Lung (tissue), 17 donors: ENCODE measurements at places on chromosomes 1 and 21. TPM values are rescaled to one million over a fixed set of nuclear protein-coding genes. Genes with fewer than 3 reads are reported as not detected.

DNA sequence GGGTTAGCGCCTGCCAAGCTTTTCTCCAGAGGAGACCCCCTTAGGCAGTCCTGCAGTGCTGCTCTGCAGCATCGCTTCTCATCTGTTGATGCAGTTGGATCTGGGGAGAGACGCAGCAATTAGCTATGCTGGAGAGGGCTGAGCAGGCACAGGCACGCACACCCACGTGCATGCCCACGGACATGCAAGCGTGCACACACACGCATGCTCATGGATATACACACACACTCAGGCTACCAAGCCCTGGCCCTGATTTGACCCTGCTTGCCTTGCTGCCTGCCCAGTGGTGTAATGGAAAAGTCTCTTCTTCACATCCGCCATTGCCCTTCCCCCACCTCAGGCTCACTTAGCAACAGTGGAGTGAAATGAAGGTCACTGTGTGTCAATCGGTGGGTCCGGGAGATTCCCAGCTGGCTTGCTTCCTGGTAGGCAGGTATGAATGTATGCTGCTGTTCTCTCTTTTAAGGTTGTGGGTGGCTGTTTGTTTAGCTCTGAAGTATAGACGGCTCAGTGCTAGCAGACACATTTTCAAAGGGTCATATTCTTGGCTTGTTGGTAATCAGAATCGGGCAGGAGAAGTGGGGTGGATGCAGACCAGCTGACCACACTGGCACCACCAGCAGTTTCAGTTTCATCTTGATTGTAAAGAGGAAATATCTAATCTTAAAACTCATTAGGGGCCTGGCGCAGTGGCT lies 9.5 kb downstream of the ATP1B1 start:
- DNase-seq = peak; percentile 56
- no peaks in the 10 kb centered on the region for H3K27me3 ChIP-seq
- H3K4me1 ChIP-seq = peaks cover 9% of the 10 kb centered on the region
- H3K36me3 ChIP-seq = no peaks in the 10 kb centered on the region

Gene OLFML2B
- 11.0 TPM for total RNA-seq

DNA sequence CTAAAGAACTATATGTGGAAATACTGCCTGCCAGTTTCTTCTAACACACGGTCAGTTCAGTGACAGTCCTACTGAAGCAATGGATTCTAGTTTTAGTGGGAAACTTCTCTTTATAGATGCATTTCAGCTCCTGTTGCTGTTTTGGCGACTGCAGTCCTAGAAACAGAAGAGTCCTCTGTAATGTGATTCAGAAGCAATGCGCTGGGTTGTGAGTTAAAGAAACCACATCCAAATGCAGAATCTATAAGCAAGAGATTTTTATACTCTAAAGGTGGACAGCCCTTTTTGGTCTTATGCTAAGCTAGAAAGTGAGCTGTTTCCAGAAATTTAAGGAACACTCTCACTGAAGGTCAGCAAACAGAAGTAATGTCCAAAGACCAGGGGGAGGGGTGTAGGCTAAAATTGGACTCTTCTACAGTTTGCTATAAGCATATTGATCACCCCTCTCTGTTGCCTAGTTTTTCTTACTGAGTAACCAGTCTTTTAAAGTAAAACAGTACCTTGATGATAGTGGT lies 30.8 kb downstream of the DUSP10 start:
- H3K27me3 ChIP-seq = no peaks in the 10 kb centered on the region
- no peak overlapping the region for H3K27ac ChIP-seq
- peaks cover 1% of the 10 kb centered on the region for H3K36me3 ChIP-seq
- H3K4me1 ChIP-seq = peaks cover 44% of the 10 kb centered on the region
- DNase-seq = peak; percentile 31

DNA sequence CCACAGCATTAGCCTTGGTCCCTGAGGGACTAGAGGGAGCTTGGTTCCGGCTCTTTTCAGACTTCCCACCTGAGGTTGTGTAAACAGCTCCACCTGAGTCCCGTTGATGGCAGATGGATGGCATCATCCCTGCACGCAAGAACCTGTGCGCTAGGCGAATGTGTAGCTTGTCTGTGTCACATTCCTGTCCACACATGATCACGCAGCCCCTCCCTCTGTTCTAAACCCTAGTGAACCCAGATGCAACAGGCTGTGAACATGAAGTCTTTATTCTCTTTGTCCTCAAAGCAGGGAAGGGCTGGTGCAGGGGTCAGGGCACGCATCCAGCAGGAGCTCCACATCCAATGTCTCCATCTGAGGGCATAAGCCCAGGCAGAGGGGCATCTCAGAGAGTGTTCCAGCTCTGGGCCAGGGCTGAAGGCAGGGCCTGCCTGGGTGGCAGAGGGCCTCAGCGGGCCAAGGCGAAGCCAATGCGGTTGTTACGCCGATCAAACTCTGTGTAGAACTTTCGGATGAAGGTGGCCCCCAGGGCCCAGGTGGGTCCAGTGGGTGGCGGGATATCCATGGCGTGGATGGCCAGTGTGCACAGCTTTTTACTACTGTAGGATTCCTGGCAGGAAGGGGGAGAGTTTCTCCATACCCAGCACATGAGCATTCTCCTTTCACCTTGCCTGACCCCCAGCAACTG lies 2.9 kb upstream of the ETNK2 start:
- no peak overlapping the region for H3K27ac ChIP-seq
- DNase-seq = no peak
- no peaks in the 10 kb centered on the region for H3K27me3 ChIP-seq
- no peaks in the 10 kb centered on the region for H3K4me1 ChIP-seq

Gene CCT3
- 149 TPM for total RNA-seq

DNA sequence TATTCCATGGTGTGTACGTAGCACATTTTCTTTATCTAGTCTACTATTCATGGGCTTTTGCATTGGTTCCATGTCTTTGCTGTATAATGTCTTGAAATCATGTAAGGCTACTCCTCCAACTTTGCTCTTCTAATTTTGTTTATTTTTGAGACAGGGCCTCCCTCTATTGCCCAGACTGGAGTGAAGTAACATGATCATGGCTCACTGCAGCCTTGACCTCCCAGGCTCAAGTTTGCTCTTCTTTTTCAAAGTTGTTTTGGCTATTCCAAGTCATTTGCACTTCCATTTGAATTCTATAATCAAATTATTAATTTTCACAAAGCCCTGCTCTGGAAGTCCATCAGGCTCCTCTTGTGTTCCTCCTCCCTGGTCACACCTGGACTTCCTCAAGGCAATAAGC lies 90.2 kb upstream of the SGIP1 start:
- H3K27ac ChIP-seq = no peak overlapping the region
- H3K4me1 ChIP-seq = peaks cover 3% of the 10 kb centered on the region
- H3K27me3 ChIP-seq = no peaks in the 10 kb centered on the region
- H3K36me3 ChIP-seq = no peaks in the 10 kb centered on the region
- no peak overlapping the region for H3K4me3 ChIP-seq

- H3K27me3 ChIP-seq = no peaks in the 10 kb centered on the region
- peak; percentile 13 for DNase-seq
- H3K4me1 ChIP-seq = no peaks in the 10 kb centered on the region
Observed at GRCh38 chr1:221562542-221563475, 179.1 kb downstream of the DUSP10 start.

GRCh38 chr1:187956975-187957374 lies 1128.2 kb downstream of the PLA2G4A start:
- H3K4me1 ChIP-seq = no peaks in the 10 kb centered on the region
- DNase-seq = peak; percentile 1
- H3K27me3 ChIP-seq = no peaks in the 10 kb centered on the region
- H3K4me3 ChIP-seq = no peak overlapping the region

DNA sequence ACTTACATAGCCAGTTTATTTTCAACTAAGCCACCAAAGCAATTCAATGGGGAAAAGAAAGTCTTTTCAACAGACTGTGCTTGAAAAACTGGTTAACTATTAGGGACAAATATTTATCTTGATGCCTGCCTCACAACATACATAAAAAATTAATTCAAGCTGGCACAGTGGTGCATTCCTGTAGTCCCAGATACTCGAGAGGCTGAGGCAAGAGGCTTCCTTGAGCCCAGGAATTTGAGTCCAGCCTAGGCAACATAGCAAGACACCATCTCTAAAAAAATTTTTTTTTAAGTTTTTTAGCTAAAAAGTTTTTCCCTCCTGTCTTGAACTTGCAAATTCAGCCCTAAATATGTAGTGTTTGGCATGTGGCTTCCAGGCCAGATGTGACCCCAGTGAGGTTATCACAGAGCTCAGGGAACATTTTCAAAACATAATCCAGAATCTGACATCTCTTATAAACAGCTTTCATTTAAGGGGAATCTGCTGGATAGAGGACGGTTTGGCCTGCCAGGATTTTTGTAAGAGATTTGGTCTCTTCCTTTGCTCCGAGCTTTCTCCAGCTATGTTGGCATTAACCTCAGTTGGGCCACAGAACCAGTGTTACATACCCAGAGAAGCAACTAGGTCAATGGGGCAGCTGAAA lies 46.4 kb downstream of the COL6A1 start:
- no peak overlapping the region for H3K4me3 ChIP-seq
- peak overlapping the region; percentile 33 for H3K27ac ChIP-seq
- DNase-seq = peak; percentile 93
- H3K27me3 ChIP-seq = no peaks in the 10 kb centered on the region
- H3K4me1 ChIP-seq = peaks cover 43% of the 10 kb centered on the region
- no peaks in the 10 kb centered on the region for H3K36me3 ChIP-seq

DNA sequence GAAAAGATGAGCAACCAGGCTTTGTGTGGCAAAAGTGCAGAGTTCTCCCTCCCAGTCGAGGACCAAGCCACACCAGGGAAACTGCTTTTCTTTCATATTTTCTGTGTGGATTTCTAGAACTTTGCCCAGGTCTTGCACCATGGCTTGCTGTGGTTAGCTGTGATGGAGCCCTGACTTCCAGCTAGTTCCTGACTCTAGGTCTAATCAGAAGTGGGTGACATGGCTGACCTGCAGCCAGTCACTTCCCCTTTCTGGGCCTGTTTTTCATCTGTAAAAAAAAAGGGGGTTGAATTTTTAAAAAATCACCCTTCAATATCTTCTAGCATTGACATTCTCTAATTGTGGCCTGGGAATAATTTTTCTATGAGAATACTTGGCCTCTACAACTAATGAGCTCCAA lies 491.2 kb upstream of the USP24 start:
- H3K4me1 ChIP-seq = peaks cover 5% of the 10 kb centered on the region
- H3K4me3 ChIP-seq = no peak overlapping the region
- no peak for DNase-seq
- no peaks in the 10 kb centered on the region for H3K27me3 ChIP-seq
- no peak overlapping the region for H3K27ac ChIP-seq

DNA sequence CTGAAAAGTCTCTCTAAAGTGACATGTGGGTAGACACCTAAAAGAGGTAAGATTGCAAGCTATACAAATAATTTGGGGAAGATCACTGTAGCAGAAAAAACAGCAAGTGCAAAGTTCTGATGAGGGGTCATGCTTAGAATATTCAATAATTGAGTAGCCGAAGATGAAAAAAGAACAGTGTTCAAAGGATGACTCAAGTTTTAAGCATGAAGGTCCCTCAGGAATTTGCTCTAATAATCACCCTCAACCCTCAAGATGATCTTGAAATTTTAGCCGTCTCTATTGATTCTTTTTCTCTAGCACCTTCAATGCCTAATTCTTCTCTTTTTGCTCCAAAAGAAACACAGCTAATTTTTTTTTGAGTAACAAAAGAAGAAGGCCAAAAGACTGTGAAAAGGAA lies 190.6 kb upstream of the ZNHIT6 start:
- H3K36me3 ChIP-seq = no peaks in the 10 kb centered on the region
- no peak for DNase-seq
- H3K4me1 ChIP-seq = no peaks in the 10 kb centered on the region
- H3K4me3 ChIP-seq = no peak overlapping the region

Gene LCE1D
- total RNA-seq = not detected

DNA sequence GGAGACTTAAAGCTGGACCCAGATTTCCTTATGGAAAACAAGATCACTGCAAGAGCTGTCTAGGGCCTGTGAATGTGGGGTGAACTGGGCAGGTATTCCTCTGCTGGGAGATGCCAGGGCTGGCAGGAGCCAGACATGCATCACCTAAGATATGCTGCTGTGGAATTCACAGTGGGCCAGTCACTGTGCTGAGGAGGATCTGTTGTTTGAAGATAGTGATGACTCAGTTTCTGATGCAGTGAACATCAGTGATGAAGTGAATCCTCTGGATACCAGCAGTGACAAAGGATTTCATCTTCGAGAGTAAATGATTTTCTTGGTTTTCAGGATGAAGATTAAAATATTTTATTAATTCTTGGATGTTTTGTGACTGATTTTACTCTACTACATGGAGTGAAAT lies 29.9 kb upstream of the CAMSAP2 start:
- no peak overlapping the region for H3K27ac ChIP-seq
- H3K36me3 ChIP-seq = no peaks in the 10 kb centered on the region
- H3K4me1 ChIP-seq = no peaks in the 10 kb centered on the region
- DNase-seq = no peak
- no peak overlapping the region for H3K4me3 ChIP-seq

DNA sequence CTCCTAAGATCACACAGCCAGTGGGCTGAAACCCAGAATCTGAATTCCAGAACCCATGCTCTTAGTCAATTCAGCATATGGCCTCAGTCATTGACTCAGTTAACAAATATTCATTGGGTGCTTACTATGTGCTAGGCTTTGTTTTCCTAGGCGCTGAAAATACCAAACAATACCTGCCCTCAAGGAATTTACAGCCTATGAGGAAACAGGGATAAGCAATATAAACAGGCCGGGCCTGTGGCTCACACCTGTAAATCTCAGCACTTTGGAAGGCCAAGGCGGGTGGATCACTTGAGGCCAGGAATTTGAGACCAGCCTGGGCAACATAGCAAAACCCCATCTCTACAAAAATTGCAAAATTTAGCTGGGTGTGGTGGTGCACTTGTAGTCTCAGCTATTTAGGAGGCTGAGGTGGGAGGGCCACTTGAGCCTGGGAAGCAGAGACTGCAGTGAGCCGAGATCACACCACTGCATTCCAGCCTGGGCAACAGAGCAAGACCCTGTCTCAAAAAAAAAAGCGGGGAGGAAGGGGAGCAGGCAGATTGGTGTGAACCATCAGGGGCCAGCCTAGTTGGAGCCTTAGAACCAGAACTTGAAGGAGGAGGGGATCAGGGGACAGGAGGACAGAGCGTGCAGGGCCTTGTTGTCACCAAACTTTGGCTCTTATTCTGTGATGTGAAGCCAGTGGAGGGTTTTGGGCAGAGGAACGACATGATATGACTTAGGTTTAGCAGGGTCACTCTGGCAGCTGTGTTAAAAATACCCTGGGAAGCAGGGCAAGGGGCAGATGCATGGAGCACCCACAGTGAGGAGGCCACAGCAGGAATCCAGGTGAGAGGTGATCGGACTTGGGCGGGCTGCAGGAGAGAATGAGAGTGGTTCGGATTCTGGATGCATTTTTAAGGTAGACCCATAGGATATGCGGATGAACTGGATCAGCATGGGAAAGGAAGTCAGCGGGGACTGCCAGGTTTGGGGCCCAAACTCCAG lies 5.8 kb downstream of the TINAGL1 start:
- no peak for DNase-seq
- H3K27ac ChIP-seq = peak overlapping the region; percentile 61
- H3K4me1 ChIP-seq = peaks cover 33% of the 10 kb centered on the region

DNA sequence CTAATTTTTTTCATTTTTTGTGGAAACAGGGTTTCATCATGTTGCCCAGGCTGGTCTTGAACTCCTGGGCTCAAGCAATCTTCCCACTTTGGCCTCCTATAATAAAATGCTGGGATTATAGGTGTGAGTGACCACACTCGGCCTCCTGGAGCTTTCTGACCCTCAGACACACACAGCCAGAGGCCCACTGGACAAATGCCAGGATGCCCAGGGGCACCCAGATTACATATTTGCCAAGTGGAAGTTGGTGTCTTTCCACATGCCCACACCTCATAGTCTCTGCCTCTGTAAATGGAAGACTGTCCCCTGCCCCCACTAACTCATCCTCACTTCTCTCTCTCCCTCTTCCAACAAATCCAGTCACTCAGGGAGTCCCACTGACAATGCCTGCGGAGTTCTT lies 63.4 kb upstream of the LRP8 start:
- no peaks in the 10 kb centered on the region for H3K27me3 ChIP-seq
- H3K27ac ChIP-seq = no peak overlapping the region
- DNase-seq = no peak
- H3K4me1 ChIP-seq = peaks cover 7% of the 10 kb centered on the region
- no peaks in the 10 kb centered on the region for H3K36me3 ChIP-seq
